ENCODE measurements at places on chromosomes 6 and 20.
A peak's percentile ranks its signal among the peaks of the same experiment; 100 is the strongest.

GRCh38 chr20:63027922-63028389 lies 21.2 kb upstream of the BHLHE23 start:
- DNase-seq: no peak

DNA sequence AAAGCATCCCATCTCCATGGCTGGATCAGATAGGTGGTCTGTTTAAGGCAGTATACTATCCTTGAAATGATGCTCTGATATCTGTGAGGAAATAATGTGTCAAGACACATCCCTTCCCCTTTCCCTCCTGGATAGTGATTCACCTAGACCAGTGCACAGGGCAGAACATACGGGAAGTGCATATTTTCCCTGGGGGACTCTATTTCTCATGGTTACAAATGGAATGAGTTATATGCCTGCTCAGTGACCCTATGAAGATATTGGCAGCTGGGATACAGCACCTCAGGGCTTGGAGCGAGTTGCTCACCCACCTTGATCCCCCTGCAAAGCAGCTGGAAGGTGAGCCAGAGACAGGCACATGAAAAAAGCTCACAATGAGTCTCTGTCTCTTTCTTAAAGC lies 67.5 kb upstream of the PRL start:
- no peak for DNase-seq

- no peak for DNase-seq
These were observed 642.6 kb downstream of the KIF16B start for GRCh38 chr20:15930311-15931305.

DNA sequence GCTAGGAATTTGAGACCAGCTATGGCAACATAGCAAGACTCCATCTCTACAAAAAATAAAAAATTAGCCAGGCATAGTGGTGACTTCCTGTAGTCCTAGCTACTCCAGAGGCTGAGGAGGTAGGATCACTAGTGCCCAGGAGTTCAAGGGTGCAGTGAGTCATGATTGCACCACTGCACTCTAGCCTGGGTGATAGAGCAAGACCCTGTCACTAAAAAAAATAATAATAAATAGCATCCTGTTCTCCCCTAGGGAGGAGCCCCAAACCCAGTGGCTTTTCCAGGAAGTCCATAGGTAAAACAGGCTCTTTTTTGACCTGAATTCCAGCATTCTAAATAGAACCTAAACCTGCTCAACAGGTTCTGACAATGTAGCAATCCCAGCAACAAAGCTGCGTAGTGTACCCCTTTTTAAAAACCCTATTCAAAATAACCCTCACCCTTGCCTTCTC lies 192.0 kb downstream of the ALDH8A1 start:
- no peak for DNase-seq

- DNase-seq: no peak
These were observed 13.0 kb upstream of the RBM24 start for GRCh38 chr6:17268114-17268513.

- no peak for DNase-seq
These were observed 7.9 kb downstream of the ZC2HC1B start for GRCh38 chr6:143872201-143872600.

GRCh38 chr6:108960601-108961000 lies 112.4 kb downstream of the ARMC2 start:
- no peak for DNase-seq

GRCh38 chr20:7210910-7211309 lies 443.4 kb downstream of the BMP2 start:
- no peak for DNase-seq

- DNase-seq: peak; percentile 4
These were observed 26.3 kb downstream of the SERPINB6 start for GRCh38 chr6:2945153-2945452.

DNA sequence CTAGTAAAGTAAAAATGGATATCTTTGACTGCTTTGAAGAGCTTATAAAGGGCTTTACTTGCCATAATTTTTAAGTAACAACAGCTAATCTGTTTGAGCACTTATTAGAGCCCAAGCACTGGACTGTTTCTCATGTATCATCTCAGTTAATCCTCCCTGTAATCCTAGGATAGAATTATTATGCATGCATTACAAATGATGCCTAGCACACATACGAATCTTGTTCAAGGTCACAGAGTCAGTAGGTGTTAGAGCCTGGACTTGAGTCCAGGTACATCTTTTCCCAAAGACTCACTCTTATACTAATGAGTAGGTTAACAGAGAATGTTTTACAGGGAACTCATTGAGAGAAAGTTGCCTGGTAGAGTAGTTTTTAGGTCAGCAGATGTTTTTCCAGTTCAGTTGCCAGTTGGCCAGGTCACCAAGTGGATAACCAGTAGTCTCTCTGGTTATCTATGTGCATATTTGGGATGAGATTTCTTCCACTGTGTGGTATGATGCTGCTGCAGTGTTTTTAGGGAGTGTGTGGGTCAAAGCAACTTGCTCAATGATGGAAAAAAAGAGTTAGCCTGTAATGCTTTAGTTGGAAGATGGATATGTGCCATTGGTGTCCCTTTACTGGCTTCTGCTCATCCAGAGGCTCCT lies 32.3 kb upstream of the LAMA4 start:
- DNase-seq: no peak

DNA sequence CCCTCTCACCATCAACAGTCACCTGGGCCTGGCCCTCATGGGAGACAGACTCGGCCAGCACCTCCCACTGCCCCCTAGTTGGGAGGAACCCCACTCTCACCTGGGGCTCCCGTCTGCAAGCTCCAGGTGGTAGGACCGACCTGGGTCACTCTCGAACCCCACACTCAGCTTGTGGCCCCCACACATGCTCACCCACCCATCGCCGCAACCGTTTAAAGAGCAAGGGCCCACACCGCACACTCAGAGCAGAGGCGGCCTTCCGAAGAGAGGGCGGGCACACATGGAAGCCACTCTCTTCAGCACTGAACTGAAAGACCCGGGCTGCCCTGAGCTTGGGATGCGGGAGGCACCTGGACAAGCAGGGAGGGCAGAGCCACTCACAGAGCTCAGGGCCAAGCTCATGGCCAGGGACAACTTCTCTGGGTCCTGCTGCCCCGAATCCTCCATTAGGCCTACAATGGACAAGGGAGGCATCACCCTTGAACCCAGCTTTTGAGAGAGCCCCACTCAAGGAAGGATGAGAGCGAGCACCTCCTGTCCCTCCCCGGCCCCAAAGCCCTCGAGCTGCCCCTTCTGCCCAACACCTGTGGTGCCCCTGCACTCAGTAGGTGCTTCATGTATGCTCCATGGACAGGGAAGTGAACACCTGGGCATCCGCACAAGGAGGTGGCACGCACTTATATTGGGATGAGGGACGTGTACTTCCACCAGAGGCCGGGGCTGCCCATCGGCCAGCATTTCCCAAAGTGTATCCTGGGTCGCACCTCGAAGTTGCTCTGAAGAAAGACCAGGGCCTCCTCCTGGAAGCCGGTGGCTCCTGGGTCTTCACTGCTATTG lies 50.4 kb downstream of the YTHDF1 start:
- DNase-seq: no peak

- DNase-seq: no peak
These were observed 17.0 kb upstream of the TOP1 start for GRCh38 chr20:41011551-41012067.

- no peak for DNase-seq
These were observed 390.0 kb upstream of the SULF2 start for GRCh38 chr20:48175261-48175660.

- no peak for DNase-seq
These were observed 347.9 kb upstream of the SPTLC3 start for GRCh38 chr20:12660918-12661317.

GRCh38 chr20:1015181-1015580 lies 13.1 kb upstream of the RSPO4 start:
- no peak for DNase-seq

DNA sequence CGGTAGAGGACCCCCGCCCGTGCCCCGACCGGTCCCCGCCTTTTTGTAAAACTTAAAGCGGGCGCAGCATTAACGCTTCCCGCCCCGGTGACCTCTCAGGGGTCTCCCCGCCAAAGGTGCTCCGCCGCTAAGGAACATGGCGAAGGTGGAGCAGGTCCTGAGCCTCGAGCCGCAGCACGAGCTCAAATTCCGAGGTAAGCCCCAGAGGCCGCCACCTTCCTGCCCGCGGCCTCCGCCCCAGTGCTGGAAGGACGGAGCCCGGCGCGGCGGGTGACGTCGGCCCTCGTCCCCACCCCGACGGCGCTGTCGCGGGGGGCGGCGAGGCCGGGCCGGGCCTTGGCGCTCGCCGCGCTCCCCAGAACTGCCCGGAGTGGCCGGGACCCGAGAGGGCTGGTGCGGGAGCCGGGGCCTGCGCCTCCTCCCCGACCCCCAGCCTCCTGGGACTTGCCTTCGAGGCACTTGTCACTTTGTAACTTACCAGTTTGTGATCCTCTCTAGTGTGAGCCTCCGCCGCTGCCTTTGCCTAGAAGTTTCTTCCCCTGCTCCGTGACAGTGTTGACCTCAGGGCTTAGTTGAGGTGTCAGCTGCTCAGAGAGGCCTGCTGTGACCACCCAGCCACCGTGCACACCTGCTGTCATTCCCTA lies 417 bp downstream of the VAPB start:
- no peak for DNase-seq

DNA sequence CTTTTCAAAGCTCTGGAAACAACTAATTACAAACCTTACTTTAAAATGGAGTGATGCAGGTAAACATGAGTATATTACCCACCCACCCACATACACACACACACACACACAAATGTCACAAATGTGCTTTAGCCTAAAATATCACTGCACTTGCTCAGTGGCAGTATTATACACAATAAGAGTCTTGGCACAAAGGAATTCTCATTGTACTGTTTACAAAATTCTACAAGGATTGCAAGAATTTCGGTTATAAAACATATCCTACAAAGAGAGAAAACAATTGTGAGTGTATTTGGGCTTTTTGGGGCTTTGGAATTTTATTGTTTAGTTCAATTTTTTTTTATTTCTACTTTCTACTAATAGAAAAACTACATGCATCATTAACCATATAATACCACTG lies 113.2 kb upstream of the BEND6 start:
- no peak for DNase-seq

DNA sequence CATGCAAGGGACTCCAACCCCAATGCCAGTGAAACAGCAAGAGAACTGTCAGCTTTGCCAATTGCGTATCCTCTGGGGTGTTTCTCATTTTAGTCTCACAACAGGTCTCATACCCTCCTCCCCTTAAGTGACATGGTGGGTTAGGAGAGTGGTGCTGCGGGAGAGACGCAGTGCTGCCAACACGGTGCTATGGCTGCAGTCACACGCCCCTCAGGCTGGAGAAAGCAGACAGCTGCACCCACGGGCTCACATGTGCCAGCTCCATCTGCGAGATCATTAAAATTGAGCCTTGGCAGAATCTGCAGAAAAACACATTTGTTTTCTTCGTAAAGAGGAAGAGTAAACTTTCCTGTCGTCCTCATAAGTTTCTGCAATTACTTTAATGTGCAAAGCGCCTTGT lies 114.7 kb downstream of the ANKRD60 start:
- no peak for DNase-seq

DNA sequence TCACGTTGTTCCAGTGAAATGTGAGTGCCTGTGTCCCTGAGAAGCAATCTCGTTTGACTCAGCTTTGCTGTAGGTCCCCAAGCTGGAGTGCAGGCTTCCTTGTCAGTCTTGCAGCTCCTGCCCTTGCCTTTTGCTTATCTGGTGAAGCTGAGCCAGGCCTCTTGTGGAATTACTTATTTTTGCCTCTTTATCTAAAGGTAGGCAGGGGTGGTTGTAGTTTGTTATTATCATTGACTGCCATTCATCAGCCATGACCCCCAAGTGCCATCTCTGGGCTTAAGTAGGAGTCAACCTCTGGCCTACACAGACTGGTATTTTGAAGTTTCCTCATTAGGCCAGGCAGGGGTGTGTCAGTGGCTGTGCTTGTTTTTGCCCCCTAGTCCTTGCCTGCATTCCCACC lies 2.1 kb downstream of the TMEM14B start:
- DNase-seq: no peak

GRCh38 chr6:106379951-106380350 lies 19.4 kb downstream of the CRYBG1 start:
- no peak for DNase-seq

DNA sequence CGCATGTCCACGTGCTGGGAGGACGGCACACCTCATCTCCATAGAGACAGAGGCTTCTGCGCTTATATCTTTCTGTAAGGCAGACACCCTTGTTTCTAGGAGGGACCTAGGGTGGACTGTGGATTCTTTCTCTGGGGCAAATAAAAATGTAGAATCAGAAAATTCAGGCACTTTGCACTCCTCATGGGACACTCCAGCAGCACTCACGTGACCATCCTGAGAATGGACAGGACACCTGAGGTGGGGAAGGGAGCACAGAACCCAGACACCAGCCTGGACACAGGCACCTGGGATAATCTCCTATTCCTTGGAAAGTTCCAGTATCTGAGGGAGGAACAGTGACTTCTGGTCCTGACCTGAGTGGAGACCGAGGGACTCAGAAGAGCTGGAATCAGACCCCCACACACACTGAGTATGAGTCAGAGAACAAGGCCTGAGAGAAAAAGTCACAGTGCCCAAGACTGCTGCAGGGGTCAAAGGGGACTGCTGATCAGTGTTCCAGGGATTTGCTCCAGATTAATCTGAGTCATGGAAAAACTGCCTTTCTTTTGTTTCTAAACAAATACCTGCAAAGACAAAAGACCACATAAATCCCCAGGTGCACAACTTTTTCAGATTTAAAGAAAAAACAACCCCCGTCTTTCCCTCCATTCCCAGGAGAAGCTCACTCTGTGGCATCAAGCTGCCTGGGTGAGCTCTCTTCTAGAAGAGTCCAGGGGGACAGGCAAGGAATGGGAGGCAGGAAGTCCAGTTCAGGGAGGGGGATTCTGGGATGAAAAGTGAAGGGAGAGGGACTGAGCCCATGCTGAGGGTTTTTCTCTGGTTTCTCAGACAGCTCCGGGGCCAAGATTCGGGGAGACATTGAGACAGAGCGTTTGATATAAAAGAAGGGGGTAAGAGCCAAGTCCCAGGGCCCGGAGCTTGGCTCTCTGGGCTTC lies 35.6 kb upstream of the MICB start:
- no peak for DNase-seq

- DNase-seq: no peak
These were observed 826 bp upstream of the PYGB start for GRCh38 chr20:25247000-25247517.

GRCh38 chr6:91976797-91977196 lies 1389.9 kb upstream of the MAP3K7 start:
- no peak for DNase-seq

DNA sequence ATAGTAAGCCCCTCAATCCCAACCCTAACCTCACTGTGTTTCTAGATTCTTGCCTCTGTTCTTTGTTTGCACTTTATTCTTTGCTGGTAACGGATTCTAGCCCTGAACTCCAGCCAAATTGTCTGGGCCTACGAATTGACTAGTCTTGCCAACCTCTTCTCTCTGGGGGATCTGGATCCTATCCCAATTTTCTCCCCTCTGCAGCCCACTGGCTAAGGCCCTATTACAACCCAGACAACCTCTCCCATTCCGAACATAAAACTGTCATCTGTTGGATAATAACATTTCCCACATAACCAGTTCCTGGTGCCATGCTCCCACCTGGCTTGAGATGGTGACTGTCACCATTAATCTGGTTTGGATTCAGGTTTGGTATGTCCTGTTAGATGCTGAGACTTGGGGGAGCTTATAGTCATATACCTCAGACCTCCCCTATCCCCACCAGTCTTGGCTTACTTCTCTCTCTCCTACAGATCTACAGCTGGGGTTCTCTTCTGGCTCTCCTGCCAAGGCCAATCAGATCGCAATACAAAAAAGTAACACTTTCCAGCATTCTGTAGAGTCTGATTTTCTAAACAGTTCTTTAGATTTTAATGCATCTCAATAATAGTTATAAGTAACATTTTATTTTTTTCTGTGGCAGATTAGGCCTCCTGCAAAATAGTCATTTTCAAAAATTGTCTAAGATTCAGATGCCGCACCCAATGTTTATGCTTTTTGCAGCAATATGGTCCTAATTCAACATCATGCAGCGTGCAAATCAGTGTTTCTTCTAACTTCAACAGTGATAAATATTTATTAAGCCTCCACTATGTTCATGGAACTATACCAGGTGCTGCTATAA lies 29.8 kb upstream of the AHI1 start:
- no peak for DNase-seq
